ENCODE measurements at places on chromosomes 2 and 18. TPM values are rescaled to one million over a fixed set of nuclear protein-coding genes. Genes with fewer than 3 reads are reported as not detected.

The CYP26B1 gene
- polyA plus RNA-seq: 0.88 TPM

The HAAO gene
- 2.0 TPM for polyA plus RNA-seq

The ANXA4 gene
- polyA plus RNA-seq: 20.2 TPM

The CASP8 gene
- polyA plus RNA-seq: 2.0 TPM

The FN1 gene
- polyA plus RNA-seq: 72.7 TPM

The CYP1B1 gene
- 7.9 TPM for polyA plus RNA-seq

The GALNT13 gene
- polyA plus RNA-seq: not detected

The HSBP1L1 gene
- polyA plus RNA-seq: 3.8 TPM

The FIGN gene
- polyA plus RNA-seq: 2.1 TPM

The CBLN2 gene
- 0.07 TPM for polyA plus RNA-seq

The GRB14 gene
- polyA plus RNA-seq: 4.5 TPM

The CABYR gene
- polyA plus RNA-seq: not detected

The TSPYL6 gene
- 0.01 TPM for polyA plus RNA-seq

The CRYGC gene
- polyA plus RNA-seq: not detected

The SERPINB2 gene
- polyA plus RNA-seq: not detected

The WNT10A gene
- 0.07 TPM for polyA plus RNA-seq

Measured in heart right ventricle (tissue), 16 donors.